HEK293T (cell line): ENCODE measurements at places on chromosomes 11 and 22.

- no peak for DNase-seq
Measured at GRCh38 chr11:57332694-57333440, 2.8 kb downstream of the SSRP1 start.

DNA sequence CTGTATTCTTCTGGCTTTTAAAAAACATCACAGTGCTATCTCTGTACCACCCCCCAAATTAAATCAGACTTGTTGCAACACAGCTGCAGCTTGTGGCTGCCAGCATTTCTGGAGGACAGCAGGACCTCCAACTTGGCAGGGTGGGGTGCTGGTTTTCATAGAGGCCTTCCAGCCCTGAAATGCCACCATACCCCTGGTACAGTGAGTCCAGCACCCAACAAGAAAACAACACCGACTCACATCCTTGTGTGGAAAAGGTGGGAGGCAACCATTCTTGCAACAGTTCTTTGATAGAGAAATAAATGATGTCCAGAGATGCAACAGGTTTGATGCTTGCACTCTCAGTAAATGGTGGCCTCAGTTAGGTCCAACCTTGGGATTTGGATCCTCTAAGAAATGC, 96.0 kb downstream of the ABTB2 start:
- DNase-seq: no peak

DNA sequence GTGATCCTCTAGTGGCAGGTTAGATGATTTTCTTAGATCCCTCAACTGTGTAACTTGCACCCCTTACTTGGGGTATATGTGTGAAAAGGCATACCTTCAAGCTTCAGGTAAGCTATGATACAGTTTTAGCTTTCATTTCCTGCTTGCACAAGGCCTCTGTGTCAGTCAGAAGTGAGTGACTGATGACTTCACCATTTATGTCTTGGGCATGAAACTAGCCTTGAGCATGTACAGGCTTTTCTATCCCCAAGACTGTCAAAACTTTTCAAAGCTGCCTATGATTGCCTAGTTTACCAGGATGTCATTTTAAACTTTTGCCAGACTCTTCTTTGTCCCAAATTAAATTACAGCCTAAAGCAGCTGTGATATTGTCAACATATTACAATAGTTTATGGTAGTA, 286.1 kb upstream of the CNTN5 start:
- no peak for DNase-seq

DNA sequence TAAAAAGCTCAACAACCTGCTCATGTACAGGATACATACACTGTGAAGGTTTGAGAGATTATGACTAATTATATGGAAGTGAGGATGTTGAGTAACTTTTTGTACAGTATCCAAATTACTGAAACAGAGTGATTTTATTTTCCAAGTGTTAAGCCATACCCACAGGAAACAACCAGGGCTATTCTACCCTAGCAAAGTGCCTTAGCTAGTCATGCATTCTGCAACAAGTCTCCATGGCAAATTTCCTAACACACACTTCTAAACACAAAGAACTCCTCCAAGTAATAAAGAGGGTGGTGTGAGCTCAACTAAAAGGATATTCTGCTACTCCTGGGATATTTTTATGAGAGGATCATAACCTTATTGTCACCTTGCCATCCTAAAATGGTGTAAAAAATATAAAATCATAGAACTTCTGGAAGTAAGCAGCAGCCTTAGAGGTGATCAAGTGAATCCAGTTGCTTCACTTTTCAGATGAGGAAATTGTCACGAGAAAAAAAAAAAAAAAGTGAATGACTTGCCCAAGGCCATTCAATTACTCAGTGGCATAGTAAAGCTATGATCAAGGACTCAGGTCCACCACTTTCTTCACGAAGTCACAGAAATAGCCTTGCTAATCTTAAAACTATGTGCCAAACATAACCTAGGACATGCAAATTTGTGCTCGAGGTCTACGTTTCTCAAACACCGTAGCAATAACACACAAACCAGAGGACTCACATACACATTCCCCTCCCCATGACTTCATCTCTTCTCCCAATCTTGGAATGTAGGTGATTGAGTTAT, 4.2 kb downstream of the LGR4 start:
- DNase-seq: no peak

- no peak for DNase-seq
Measured at GRCh38 chr22:46959369-46959768, 196.9 kb downstream of the TBC1D22A start.

DNA sequence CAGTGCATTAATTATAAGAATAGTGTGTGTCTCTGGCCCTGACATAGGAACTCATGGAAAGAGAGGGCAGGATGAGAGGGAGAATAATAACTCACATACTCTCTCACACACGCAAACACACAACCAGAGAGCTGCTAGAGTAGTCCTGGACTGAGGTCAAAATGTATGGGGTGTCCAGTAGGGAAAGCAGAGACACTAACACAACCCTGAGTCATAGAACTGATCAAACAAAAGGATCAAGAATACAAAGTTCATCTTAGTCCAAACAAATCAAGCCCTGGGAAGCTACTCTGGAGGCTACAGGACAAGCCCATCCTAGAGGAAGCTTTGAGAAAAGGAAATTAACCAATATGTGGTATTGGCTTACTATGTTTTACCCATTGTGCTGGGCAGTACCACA, 178.5 kb upstream of the GUCY1A2 start:
- no peak for DNase-seq

- no peak for DNase-seq
Measured at GRCh38 chr22:17789379-17790200, 15.3 kb upstream of the BID start.

GRCh38 chr11:12746593-12747097, 72.4 kb downstream of the TEAD1 start:
- peak; percentile 91 for DNase-seq

- no peak for DNase-seq
Measured at GRCh38 chr11:2527621-2528291, 82.9 kb downstream of the KCNQ1 start.

DNA sequence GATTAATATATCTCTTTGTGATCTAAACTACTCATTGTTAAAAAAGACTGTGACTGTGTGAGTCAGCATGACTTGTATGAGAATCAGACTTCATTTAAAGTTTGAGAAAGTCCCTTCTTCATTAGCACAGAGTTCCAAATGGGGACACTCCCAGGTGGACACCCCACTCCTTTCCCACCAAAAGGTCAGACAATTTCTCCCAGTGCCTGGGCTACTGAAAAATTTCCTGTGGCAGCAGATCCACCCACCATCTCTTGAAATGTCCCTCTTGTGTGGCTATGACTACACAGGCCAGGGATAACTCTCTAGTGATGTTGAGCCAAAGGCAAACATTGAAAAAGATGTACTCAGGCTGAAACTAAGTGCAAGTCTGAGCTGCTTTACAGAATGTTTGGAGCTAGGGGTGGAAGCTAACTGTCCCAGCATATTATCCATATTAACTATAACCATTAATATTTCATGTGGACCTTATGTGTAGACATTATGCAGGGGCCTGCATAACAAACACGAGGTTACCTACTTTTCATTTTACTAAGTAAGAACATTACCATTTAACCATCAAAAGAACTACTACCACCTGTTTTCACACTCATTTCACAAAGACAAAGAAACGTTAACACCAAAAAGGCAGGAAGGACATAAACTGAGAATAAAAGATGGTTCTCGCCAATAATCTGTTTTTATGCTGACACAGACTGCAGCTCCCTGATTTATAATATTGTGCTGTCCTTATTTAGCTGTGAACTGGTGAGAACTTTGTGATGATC, 44.8 kb downstream of the MMP20 start:
- no peak for DNase-seq

DNA sequence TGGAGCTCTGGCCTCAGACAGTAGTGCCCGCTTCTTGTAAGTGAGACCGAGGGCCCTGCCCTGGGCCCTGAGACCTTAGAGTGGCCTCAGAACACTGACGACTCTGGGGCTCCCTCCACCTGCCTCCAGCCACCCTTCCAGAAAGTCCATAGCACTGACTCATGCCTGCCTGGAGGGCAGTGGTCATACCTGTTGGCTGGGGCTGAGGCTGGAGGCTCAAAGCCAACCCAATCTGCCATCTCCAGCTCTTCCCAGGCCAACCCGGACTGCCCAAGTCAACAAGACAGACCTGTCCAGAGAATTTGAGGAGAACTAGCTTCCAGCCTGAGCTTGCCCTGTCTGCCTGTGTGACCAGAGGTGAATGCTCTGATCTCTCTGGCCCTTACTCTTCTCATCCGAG, 66.9 kb upstream of the TTLL12 start:
- DNase-seq: no peak

DNA sequence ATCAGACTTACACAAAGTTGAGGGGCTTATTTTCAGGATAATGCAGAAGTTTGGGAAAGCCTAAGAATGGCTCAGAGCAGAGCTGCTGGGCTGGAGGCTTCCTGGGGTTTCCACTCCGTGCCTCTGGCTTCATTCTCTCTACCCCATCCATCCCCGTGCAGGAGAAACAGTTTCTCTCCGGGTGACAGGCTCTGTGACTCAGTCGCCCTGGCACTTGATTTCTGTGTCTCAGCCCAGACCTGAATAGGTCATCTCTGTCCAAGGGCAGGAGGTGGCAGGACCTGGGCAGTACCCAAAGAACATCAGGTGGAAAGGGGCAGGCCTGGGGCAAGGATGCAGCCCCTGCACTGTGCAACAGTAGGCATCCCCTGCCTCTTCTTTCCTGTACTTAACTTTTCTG, 38.4 kb upstream of the RTL6 start:
- no peak for DNase-seq

- DNase-seq: peak; percentile 58
Measured at GRCh38 chr11:69950120-69950519, 128.0 kb upstream of the ANO1 start.

DNA sequence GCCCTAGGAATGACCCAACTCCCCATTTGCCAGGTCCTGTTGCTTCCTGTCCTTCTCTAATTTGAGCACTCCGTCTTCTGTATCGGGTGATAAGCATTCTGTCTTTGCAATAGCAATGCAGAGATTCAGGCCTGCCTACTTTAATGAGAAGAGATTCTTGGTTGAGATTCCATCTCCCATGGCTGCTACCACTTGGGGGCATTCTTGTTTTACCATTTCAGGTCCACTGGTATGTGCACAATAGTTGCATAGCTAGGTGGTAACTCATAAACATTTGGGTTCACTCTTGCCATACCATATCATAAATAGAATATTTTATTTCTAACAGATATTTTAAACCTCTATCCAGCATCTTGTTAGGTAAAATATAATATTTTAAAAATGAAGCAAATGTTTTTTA, 34.4 kb upstream of the CALCB start:
- DNase-seq: no peak

DNA sequence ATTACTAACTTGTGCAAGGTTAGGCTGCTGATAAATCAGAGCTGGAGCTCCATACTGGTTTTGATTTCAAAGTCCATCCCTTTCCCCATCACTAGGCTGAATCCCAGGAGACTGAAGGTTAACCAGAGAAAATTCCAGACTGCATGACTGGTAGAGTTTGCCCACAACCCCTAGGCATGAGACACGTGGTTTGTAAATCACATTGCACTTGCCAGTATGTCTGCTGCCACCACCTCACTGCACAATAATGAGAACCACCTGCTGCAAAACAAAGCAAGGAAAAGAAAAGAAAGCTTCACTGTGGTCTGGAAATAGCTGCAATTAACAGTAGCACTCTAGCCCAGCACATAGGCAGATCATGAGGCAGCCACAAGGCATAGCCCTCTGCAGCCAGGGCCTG, 67.6 kb upstream of the NTM start:
- DNase-seq: no peak

DNA sequence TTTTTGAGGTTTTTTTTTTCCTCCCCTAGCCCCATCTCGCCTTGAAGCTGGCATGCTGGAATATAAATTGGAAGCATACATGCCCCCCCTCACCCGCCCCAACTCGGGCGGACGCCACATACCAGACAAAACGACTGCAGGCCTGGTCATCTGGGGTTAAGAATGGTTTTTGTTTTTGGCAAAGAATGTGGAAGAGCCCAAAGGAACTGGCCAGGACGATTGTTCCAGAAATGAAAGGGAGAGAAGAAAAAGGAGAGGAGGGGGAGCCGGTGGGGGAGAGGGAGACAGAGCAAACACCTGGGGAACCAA, 25.0 kb downstream of the MN1 start:
- DNase-seq: no peak

- DNase-seq: no peak
Measured at GRCh38 chr11:96885912-96886311, 496.1 kb downstream of the JRKL start.

DNA sequence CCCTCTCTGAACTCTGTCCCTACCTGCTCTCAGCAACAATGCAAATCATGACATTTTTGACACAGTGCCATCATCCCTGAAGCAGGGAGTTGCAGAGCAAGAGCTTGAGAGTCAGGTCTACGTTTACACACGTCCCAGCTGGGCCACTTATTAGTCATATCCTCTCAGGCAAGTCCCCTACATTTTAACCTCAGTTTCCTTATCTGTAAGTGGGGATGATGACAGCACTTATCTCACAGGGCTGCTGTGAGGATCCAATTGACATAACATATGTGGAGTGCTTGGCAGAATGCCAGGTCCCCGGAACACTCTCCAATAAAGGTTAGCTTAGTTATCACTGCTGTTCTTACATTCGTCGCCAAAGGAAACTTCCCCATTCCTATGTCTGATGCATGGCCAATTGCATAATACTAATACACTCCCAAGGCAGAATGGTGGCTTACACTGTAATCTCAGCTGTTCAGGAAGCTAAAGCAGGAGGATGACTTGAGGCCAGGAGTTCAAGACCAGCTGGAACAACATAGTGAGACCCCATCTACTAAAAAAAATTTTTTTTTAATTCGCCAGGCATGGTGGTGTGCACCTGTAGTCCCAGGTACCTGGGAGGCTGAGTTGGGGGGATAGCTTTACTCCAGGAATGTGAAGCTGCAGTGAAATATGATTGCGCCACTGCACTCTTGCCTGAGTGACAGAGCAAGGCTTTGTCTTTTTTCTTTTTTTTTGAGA, 16.6 kb downstream of the ASCC2 start:
- no peak for DNase-seq
